ENCODE measurements at places on chromosomes 2 and 18.

GRCh38 chr2:59449274-59449673 is 1104.2 kb downstream of the BCL11A start:
- H3K27me3 ChIP-seq, result peaks cover 4% of the 10 kb centered on the region
- H3K36me3 ChIP-seq, result no peaks in the 10 kb centered on the region
- no peak overlapping the region for H3K27ac ChIP-seq
- no peaks in the 10 kb centered on the region for H3K4me1 ChIP-seq
- no peak for DNase-seq

DNA sequence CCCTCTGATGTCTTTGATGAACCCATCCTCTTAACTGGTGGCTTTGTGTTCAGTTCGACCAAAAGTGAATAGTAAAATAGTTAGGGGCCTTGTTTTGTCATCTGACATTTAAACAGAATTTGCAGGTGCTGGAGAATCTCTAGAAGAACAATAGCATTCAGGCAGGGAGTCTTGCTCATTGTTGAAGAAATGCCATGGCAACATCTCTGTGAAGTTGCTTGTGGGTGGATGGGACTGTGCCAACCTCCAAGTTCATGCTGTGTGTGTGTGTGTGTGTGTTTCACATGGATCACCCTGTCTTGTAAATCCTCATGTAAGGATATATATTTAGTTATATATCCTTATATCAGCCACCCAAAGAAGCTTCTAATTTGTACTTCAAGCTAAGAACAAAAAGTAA is 66.7 kb downstream of the SKA1 start:
- no peak for DNase-seq
- no peaks in the 10 kb centered on the region for H3K4me1 ChIP-seq

- no peaks in the 10 kb centered on the region for H3K36me3 ChIP-seq
- H3K4me3 ChIP-seq, result no peak overlapping the region
- no peak for DNase-seq
- no peaks in the 10 kb centered on the region for H3K4me1 ChIP-seq
- H3K27ac ChIP-seq, result no peak overlapping the region
- peaks cover 31% of the 10 kb centered on the region for H3K27me3 ChIP-seq
Observed at GRCh38 chr2:10961490-10961875, 49.7 kb downstream of the KCNF1 start.

- DNase-seq, result no peak
- no peak overlapping the region for H3K4me3 ChIP-seq
- H3K4me1 ChIP-seq, result peaks cover 3% of the 10 kb centered on the region
- H3K27me3 ChIP-seq, result no peaks in the 10 kb centered on the region
Observed at GRCh38 chr2:122875091-122875865, 1119.8 kb downstream of the TSN start.
